ENCODE measurements at places on chromosomes 1 and 21. TPM values are rescaled to one million over a fixed set of nuclear protein-coding genes. Genes with fewer than 3 reads are reported as not detected.

- no peak for DNase-seq
Observed at GRCh38 chr1:38992412-38993111, 1.5 kb downstream of the AKIRIN1 start.

DNA sequence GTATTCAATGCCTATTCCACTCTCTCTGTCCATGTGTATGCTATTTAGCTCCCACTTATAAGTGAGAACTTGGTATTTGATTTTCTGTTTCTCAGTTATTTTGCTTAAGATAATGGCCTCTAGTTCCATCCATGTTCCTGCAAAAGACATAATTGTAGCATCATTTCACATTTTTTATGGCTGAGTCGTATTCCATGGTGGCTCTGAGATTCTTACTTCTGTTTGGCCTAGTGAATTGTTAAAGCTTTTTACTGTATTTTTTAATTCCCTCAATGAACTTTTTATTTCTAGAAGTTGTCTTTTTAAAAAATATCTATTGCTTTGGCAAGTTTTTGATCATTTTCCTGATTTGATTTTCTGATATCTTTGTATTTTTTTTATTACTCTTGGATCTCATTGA, 635.6 kb downstream of the PLA2G4A start:
- DNase-seq = no peak

DNA sequence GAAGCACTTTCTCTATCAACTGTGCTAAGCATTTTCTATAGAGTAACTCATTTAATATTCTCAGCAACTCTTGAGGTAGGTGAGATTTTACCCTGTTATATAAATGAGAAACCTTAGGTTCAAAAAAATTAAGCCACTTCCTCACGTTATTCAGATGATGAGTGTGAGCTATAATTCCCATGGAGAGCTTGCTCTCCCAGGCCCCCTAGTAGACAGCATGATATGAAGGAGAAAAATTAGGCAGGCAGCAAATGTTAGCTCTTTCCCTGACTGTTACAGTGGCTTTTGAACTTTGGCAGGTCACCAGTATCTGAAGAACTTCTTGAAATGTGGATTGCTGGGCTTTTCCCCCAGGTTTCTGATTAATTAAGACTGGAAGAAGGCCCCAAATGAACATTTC, 753.1 kb downstream of the NCAM2 start:
- no peak for DNase-seq

GRCh38 chr1:207288315-207288714, 33.2 kb upstream of the CD55 start:
- no peak for DNase-seq

GRCh38 chr1:16132325-16132785, 23.5 kb downstream of the EPHA2 start:
- DNase-seq = no peak

GRCh38 chr1:204319027-204319426, 40.7 kb downstream of the PLEKHA6 start:
- DNase-seq = no peak

DNA sequence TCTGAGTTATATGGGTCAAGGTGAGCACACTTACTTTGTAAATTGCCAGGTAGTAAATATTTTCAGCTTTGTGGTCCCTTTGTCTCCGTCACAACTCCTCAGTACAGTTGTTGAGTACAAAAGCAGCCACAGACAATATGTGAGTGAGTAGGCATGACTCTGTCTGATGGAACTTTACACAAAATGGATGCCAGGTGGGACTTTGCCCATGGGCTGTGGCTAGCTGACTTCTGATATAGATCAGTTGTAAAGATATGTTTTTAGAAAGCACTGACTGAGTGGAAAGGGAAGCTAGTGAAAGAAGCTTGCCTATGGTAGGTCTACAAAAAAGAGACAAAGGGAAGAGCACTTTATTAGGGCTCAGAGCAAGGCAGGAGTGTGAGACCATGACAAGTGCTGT, 23.1 kb upstream of the IGSF5 start:
- no peak for DNase-seq

- DNase-seq = no peak
Observed at GRCh38 chr1:100414693-100415497, 62.6 kb downstream of the CDC14A start.

DNA sequence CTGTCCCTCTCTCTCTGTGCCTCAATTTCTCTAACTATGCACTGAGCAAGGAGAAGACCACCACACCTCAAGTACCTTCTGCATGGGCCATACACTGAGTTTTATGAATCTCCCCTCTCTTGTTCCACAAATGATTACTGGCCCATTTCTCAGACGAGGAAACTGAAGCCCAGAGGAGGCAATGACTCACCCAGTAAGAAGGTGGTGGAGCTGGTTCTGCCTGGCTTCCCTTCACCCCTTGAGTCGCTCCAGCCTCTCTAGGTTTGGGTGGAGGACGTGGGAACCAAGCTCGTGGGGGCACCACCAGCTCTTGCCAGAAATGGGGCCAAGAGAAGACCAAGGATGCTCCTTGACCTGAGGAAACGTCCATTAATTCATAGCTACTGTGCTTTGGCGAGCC, 21.3 kb upstream of the RUNX3 start:
- no peak for DNase-seq

DNA sequence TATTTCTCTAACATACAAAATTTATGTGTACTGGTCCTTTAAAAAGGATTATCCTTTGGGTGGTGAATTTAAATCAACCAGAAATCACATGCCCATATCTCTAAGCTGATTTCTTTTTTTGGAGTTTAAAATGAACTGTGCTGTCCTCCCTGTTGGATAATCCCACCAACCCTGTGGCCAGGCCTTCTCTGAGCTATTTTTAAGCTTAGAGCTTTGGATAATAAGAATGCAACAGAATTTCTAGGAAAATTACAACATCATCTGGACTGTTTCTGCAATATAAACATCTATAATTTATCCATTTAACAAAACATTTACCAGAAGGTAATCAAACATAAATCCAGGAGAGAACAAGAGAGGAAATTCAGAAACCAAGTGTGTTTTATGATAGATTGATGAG, 88.3 kb downstream of the LRRC40 start:
- no peak for DNase-seq

DNA sequence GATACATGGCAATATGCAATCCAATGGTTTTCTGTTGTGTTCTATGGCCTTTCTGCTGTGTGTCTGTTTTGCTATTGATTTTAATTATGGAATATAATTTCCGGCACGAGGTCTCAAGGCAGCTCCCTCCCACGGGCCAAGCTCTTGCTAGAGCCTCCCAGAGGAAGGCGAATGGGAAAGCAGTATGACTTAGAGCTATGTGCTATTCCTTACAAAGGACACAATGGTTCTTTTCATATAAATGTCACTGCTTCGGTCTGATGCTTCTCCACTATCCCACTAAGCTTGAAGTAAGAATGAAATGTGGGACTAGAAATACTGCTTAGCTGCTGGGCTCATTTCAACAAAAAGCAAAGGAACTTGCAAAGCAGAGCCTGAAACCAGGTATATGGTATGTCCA, 322.2 kb upstream of the BEND5 start:
- no peak for DNase-seq

DNA sequence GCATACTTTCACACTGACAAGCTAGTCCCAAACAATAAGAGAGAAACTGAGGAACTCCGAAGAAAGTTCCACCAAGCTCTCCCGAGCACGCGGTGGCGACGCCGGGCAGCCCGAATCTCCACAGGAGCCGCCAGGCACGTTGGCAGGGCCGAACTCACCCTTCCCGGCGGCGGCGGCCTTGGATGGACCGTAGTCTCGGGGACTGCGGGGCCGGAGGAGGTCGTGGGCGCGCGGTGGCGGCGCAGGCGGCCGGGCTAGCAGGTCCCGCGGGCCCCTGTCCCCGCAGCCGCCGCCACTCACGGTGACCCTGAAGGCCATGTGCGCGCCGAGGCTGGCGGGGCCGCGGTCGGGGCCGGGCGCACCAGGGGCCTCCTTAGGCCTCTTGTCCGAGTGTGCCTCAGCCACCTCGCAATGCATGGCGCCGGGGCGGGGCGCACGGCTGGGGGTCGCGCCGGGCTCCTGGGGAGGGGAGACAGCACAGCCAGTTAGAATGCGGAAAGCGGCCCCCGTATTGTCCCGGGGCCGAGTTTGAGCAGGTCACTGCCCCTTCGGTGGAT, 1.2 kb downstream of the GLIS1 start:
- no peak for DNase-seq

- DNase-seq = peak; percentile 45
Observed at GRCh38 chr1:167455786-167456446, 62.4 kb downstream of the CD247 start.

DNA sequence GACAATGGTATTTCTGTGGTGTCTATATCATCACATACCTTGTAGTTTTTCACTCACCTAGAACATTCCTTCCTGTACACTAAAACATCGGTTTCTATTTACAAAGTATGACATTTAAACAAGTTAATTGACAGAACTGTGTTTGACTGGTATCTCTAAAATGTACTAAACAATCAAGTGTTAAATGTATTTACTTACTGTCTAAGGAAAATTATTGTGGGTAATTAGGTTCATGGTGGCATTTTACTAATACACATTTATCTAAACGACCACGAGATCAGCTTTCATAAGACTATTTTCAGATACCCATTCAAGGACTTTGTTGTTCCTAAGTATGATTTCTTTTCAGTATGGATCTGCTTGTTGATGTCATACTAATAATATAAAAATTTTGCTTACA, 115.2 kb downstream of the ADGRL2 start:
- no peak for DNase-seq

- DNase-seq = no peak
Observed at GRCh38 chr1:173161510-173162221, 45.5 kb downstream of the TNFSF4 start.

DNA sequence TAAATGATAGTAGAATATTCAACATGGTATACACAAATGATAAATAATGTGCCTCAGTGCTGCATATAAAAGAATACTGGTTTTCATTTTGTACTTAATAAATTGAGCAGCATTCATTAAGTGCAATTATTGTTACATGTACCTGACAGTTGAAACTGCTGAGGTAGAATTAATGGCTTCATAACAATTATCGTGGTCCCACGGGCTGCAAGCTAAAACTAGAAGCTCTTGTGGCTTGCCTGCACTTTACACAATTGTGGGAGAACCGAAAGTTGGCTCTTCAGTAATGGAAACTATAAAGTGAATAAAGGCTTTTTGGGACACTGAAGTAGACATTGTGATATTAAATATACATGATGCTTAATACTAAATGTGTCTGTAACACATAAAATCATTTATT, 23.2 kb downstream of the INSL5 start:
- no peak for DNase-seq

DNA sequence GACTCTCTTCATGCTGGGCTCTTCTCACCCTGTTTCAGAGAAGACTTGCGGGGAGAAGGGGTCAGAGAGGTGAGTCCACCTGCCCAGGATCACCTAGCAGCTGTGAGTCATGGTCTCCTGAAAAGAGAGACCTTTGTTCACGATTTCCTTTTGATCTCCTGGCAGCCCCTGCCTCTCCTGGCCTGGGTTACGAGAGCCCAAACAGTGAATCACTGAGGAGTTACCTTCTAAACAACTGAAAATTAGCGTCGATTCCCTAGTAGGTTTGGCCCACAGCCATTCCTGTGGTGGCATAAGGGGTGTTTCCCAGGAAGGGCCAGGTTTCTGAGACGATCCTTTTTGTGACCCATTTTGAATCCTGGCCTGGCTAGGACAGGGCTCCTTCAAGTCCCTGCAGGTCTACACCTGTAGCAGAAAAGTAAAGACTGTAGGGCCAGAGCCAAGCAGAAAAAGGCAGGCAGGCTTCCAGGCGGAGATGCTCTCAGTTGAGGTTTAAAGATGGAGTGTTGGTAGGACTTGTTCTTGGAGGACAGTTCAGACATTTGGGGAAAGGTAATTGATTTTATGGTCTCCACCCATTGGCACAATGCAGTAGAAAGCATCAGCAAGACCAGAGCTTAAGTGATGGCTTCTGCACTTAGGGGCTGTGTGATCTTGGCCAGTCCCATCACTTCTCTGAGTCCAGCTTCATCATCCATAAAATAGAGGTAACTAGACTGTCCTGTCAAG, 2.1 kb upstream of the PLA2G2E start:
- DNase-seq = no peak

GRCh38 chr21:32312976-32313375, 14.3 kb downstream of the MRAP start:
- DNase-seq = no peak

DNA sequence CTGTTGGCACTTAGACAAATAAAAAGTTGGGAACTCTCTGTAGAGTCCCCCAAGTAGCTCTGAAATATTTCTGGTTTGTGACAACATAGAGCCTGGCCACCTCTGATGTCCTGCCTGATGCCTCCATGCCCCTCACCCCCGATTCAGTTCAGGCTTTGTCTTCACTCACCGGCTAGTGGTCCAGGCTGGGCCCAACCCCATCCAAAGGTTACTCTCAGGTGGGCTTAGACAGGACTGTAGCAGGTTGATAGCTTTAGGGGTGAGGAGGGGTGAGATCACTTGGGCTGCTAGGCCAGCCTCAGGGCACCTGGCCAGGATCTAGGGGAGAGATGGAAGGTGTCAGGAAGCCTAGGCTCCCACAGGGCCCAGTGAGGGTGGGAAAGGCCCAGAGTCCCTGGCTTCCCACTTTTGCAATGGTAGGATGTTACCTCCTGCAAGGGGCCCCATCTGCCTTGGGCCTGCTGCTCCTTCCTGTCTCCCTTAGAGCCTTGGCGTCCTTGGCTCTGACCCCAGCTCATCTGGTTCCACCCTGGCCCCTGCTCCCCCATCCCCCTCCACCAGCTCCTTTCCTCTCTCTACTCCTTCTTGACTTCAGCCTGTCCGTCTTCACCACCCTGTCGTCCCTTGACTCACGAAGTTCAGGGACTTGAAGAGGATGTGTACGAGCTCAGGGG, 6.7 kb downstream of the EPS8L3 start:
- DNase-seq = no peak

- no peak for DNase-seq
Observed at GRCh38 chr1:22628698-22629444, 7.6 kb upstream of the C1QA start.

GRCh38 chr1:244802041-244802440, 33.4 kb upstream of the COX20 start:
- DNase-seq = no peak

- no peak for DNase-seq
Observed at GRCh38 chr1:48688102-48688760, 88.5 kb downstream of the BEND5 start.

Gene SLC16A4
- 7.2 TPM for polyA plus RNA-seq

Gene CREB3L4
- 32.6 TPM for polyA plus RNA-seq

Gene RASAL2
- 28.9 TPM for polyA plus RNA-seq

Gene SPATC1L
- 7.0 TPM for polyA plus RNA-seq

Gene SPRR2B
- not detected for polyA plus RNA-seq

Gene DYNLT5
- polyA plus RNA-seq = 5.1 TPM

Gene NTMT2
- not detected for polyA plus RNA-seq

Gene OR2L2
- 0.04 TPM for polyA plus RNA-seq

Gene HHAT
- 12.3 TPM for polyA plus RNA-seq

Gene MAP1LC3C
- polyA plus RNA-seq = 1.6 TPM

Gene ARTN
- polyA plus RNA-seq = 3.6 TPM

Gene FCGR2B
- polyA plus RNA-seq = 0.61 TPM

Gene RPE65
- 0.17 TPM for polyA plus RNA-seq

Gene ADAM30
- not detected for polyA plus RNA-seq

Gene GABRD
- 12.8 TPM for polyA plus RNA-seq

Gene IGSF9
- polyA plus RNA-seq = 12.2 TPM

Gene SELENBP1
- polyA plus RNA-seq = 176 TPM

Gene AMY1A
- 0.17 TPM for polyA plus RNA-seq

Gene TEX38
- 0.31 TPM for polyA plus RNA-seq
